ENCODE measurements at places on chromosomes 16 and 17. TPM values are rescaled to one million over a fixed set of nuclear protein-coding genes. Genes with fewer than 3 reads are reported as not detected.

Gene CLEC18A
- total RNA-seq: 3.4 TPM

Gene NOMO2
- 307 TPM for total RNA-seq

Gene WSCD1
- 3.9 TPM for total RNA-seq

Gene PRSS33
- not detected for total RNA-seq

Gene PCGF2
- 68.2 TPM for total RNA-seq

Gene IRF8
- 0.41 TPM for total RNA-seq

Gene HBA1
- total RNA-seq: not detected

- H3K36me3 ChIP-seq: no peaks in the 10 kb centered on the region
- no peaks in the 10 kb centered on the region for H3K27me3 ChIP-seq
- H3K27ac ChIP-seq: no peak overlapping the region
- H3K4me3 ChIP-seq: no peak overlapping the region
- peak; percentile 63 for DNase-seq
Measured at GRCh38 chr16:4176906-4177417, 60.7 kb upstream of the ADCY9 start.

- no peaks in the 10 kb centered on the region for H3K36me3 ChIP-seq
- no peaks in the 10 kb centered on the region for H3K27me3 ChIP-seq
- DNase-seq: no peak
- H3K27ac ChIP-seq: no peak overlapping the region
- H3K4me1 ChIP-seq: no peaks in the 10 kb centered on the region
- H3K4me3 ChIP-seq: no peak overlapping the region
Measured at GRCh38 chr16:19363740-19364139, 53.9 kb upstream of the TMC5 start.

DNA sequence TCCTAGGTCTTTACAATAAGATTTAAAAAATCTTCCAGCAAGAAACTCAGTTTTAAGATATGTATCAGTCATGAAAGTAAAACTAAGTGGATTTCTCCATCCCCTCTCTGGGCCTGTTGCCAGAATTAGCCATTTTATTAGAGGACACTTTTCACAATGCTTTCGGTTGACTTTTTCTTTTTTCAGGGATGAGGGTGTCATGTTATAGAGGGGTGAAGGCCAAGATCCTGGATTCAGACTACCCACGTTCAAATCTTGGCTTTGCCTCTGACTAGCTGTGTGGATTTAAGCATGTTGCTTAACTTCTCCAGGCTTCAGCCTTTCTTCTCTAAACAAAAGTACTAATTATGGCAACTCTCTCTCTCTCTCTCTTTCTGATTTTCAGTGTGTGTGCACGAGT, 111.7 kb upstream of the COX10 start:
- no peaks in the 10 kb centered on the region for H3K36me3 ChIP-seq
- no peaks in the 10 kb centered on the region for H3K27me3 ChIP-seq
- H3K4me1 ChIP-seq: no peaks in the 10 kb centered on the region
- no peak overlapping the region for H3K27ac ChIP-seq
- no peak overlapping the region for H3K4me3 ChIP-seq

DNA sequence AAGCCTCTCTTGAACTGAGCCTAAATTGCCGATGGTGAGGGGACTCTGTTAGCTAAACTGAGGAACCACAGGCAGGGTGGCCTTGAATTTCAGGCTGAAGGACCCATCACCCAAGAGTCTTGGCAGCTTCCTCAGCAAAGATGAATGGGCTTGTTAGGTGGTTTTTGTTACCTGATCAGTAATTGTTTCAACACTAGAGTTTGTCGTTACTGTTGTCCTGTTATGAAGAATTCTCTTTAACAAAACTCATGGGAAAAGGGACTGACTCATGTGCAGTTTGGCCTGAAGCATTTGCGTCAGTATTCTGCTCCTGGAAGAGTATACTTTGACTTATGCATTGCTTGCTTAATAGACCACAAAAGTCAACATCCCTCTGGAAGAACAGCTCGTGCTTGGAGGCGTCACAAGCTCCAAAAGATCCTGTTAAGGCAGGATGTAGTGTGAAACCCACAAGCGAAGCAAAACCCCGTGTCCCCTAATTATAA, 206.0 kb downstream of the IRX3 start:
- peaks cover 24% of the 10 kb centered on the region for H3K4me1 ChIP-seq
- H3K27me3 ChIP-seq: no peaks in the 10 kb centered on the region
- no peak overlapping the region for H3K4me3 ChIP-seq
- H3K27ac ChIP-seq: peak overlapping the region; percentile 82

- H3K36me3 ChIP-seq: peaks cover 9% of the 10 kb centered on the region
- H3K27me3 ChIP-seq: peaks cover 9% of the 10 kb centered on the region
- no peak overlapping the region for H3K27ac ChIP-seq
- peaks cover 8% of the 10 kb centered on the region for H3K4me1 ChIP-seq
- peak; percentile 57 for DNase-seq
Measured at GRCh38 chr17:50479522-50480141, 972 bp downstream of the RSAD1 start.

DNA sequence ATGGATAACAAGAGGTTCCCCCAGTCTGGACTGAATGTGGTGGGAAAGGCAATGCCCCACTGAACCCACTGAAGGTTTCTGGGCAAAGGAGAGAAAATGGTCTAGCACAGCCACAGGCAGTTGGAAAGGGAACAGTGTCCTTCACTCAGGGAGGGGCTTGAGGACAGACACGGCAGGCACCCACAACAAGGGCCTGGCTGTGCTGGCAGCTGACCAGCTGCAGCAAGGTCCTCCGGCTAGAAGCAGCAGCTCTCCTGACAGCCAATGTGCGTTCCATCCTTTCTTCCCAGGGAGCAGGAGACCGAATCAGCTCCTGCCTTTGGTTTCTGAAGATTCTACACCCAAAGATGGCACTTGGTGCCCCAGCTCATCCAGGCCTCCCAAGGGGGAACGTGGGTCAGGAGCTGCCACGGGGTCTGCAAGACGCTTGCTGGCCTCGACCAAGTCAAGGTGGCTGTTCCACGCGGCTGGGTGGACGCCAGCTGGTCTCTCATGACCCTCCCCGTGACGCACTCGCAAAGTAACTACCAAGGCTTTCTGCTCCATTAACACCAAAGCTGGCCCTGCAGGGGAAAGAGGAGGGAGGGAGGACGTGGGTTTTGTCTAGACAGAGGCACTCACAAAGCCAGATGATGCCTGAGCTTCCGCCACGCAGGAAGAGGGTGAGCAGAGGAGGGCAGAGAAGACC, 11.1 kb downstream of the ABR start:
- H3K36me3 ChIP-seq: no peaks in the 10 kb centered on the region
- no peak overlapping the region for H3K27ac ChIP-seq
- no peak overlapping the region for H3K4me3 ChIP-seq
- no peaks in the 10 kb centered on the region for H3K4me1 ChIP-seq
- no peaks in the 10 kb centered on the region for H3K27me3 ChIP-seq

- no peak for DNase-seq
- no peaks in the 10 kb centered on the region for H3K4me1 ChIP-seq
- H3K4me3 ChIP-seq: no peak overlapping the region
- H3K27me3 ChIP-seq: no peaks in the 10 kb centered on the region
- H3K36me3 ChIP-seq: no peaks in the 10 kb centered on the region
Measured at GRCh38 chr17:79084291-79085153, 9.9 kb downstream of the ENGASE start.

- peak; percentile 86 for DNase-seq
- H3K4me1 ChIP-seq: peaks cover 31% of the 10 kb centered on the region
- peak overlapping the region; percentile 91 for H3K27ac ChIP-seq
- H3K27me3 ChIP-seq: no peaks in the 10 kb centered on the region
- H3K4me3 ChIP-seq: no peak overlapping the region
- no peaks in the 10 kb centered on the region for H3K36me3 ChIP-seq
Measured at GRCh38 chr16:70805787-70806186, 4.8 kb upstream of the VAC14 start.

DNA sequence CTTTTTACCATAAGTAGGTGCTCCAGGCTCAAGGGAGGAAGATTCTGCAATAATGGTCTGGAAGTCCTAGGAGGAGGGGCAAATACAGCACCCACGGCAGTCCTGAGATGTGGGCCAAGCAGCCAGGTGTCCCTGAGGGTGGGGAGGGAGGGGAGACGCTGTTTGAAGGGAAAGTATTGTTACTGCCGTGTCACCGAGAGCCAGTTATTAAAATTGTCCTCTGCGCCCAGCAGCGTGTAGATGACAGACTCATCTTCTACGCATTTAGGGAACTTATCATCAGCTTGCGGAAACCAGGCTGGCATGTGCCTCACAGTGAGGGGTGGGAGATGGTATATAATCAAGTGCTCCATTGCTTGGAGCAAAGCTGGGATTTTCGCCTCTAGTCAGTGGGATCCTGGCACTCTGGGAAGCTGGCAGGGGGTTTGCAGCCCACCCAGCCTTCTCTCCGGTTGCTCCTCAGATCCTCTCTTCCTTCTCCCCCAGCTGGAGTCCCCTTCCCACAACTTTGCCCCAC, 104.6 kb downstream of the OR1D5 start:
- peaks cover 15% of the 10 kb centered on the region for H3K4me1 ChIP-seq
- H3K4me3 ChIP-seq: no peak overlapping the region
- H3K27me3 ChIP-seq: peaks cover 4% of the 10 kb centered on the region
- no peaks in the 10 kb centered on the region for H3K36me3 ChIP-seq

- DNase-seq: no peak
- no peaks in the 10 kb centered on the region for H3K36me3 ChIP-seq
- H3K27ac ChIP-seq: no peak overlapping the region
- H3K4me1 ChIP-seq: no peaks in the 10 kb centered on the region
Measured at GRCh38 chr17:74920306-74920620, 2.8 kb downstream of the USH1G start.

GRCh38 chr17:7241090-7241733, 1.0 kb downstream of the GABARAP start:
- H3K27ac ChIP-seq: peak overlapping the region; percentile 98
- H3K27me3 ChIP-seq: no peaks in the 10 kb centered on the region
- peak overlapping the region; percentile 92 for H3K4me3 ChIP-seq
- H3K36me3 ChIP-seq: peaks cover 33% of the 10 kb centered on the region
- peaks cover 29% of the 10 kb centered on the region for H3K4me1 ChIP-seq
- DNase-seq: no peak

DNA sequence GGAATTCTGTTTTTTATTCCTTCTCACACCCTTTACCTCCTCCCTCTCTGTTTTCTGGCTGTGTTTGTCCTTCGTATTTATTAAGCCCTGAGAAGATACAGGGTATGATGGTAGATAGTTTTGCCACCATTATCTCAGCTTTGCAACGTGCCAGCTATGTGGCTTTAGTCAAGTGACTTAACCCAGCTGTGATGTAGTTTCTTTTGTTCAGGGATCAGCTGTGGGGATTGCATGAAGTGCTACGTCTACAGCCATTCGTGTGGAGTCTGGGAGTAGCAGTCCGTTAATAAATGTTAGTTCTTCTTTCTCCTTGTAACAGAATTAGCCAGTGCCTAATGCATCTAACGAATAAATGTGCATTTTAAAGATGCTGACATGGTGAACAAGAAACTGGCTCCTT, 128.4 kb downstream of the HAPSTR1 start:
- H3K27me3 ChIP-seq: no peaks in the 10 kb centered on the region
- no peak overlapping the region for H3K27ac ChIP-seq
- no peak overlapping the region for H3K4me3 ChIP-seq

- peaks cover 5% of the 10 kb centered on the region for H3K4me1 ChIP-seq
- no peaks in the 10 kb centered on the region for H3K27me3 ChIP-seq
- DNase-seq: peak; percentile 18
- H3K27ac ChIP-seq: no peak overlapping the region
- H3K4me3 ChIP-seq: no peak overlapping the region
Measured at GRCh38 chr16:58511933-58512815, 3.1 kb upstream of the SETD6 start.

GRCh38 chr17:7226721-7227710, 7.3 kb downstream of the ACADVL start:
- no peaks in the 10 kb centered on the region for H3K27me3 ChIP-seq
- no peak overlapping the region for H3K27ac ChIP-seq
- H3K36me3 ChIP-seq: peaks cover 16% of the 10 kb centered on the region
- no peak for DNase-seq

DNA sequence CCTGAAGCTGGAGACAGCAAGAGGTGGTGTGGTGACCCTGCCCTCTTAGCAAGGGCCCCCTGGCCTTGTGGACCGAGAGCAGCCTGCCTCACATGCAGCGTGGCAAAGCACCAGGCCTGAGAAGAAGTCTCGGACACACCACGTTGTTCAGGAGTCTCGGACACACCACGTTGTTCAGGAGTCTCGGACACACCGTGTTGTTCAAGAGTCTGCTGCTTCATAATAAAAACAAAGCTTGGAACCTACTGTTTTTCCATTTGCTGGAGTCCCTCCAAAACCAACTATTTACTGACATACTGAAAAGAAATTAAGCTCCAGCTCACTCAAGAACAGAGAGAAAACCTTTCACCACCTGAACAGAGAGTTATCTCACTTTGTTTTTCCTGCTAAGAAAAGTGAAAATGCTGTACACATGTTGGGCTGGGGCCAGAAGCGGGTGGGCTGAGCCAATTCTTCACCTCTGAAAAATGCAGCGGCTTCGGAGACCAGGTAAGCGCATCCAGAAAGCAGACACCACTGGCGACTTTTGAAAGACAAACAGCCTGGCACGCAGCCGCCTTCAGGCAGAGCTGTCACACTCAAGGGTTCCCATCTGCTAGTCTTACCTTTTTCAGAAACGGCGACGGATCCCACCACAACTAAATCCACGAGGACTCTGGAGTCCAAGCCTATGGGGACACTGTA, 8.9 kb downstream of the MTHFSD start:
- DNase-seq: no peak
- peaks cover 23% of the 10 kb centered on the region for H3K36me3 ChIP-seq
- H3K4me1 ChIP-seq: no peaks in the 10 kb centered on the region
- no peak overlapping the region for H3K27ac ChIP-seq
- no peaks in the 10 kb centered on the region for H3K27me3 ChIP-seq
- no peak overlapping the region for H3K4me3 ChIP-seq

- H3K4me3 ChIP-seq: no peak overlapping the region
- peaks cover 8% of the 10 kb centered on the region for H3K27me3 ChIP-seq
- no peaks in the 10 kb centered on the region for H3K36me3 ChIP-seq
- no peaks in the 10 kb centered on the region for H3K4me1 ChIP-seq
- DNase-seq: no peak
Measured at GRCh38 chr16:68499006-68499405, 40.1 kb upstream of the ZFP90 start.

- peaks cover 22% of the 10 kb centered on the region for H3K36me3 ChIP-seq
- no peaks in the 10 kb centered on the region for H3K4me1 ChIP-seq
- no peak for DNase-seq
- H3K27me3 ChIP-seq: no peaks in the 10 kb centered on the region
- no peak overlapping the region for H3K4me3 ChIP-seq
Measured at GRCh38 chr16:23436951-23437350, 16.0 kb downstream of the COG7 start.

DNA sequence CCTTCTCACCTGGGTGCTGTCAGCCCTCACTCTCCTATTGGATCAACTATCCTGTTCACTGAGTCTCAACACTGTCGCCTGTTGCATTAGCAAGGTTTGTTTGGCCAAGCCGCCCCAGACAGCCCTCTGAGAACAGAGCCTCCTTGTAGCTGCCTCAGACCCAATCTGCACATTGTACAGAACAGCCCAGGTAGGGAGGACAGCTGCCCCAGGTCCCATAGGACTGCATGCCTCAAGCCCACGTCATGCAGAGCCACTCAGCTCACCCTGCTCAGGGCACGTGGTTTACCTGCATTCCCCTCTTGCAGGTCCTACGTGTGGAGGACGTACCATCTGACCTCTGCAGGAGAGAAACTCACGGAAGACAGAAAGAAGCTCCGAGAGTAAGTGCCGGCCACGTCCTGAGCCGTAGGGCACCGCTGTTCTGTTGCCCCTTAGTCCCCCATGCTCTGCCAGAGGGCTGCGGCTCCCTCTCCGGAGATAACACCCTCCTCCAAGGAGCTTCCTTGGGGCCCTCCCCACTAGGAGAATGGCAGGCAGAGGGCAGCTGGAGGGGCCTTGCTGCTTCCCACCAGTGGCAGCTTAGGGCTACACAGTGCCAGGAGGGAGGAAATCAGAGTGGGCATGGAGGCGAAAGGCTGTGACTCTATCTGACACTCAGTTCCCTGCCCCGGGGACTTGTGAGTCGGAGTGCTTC, 2.8 kb downstream of the SNRNP25 start:
- H3K36me3 ChIP-seq: peaks cover 42% of the 10 kb centered on the region
- no peak overlapping the region for H3K27ac ChIP-seq
- no peak for DNase-seq
- H3K4me3 ChIP-seq: no peak overlapping the region
- peaks cover 8% of the 10 kb centered on the region for H3K4me1 ChIP-seq

GRCh38 chr17:74954665-74955421, 17.7 kb downstream of the HID1 start:
- no peak for DNase-seq
- no peaks in the 10 kb centered on the region for H3K36me3 ChIP-seq
- H3K27ac ChIP-seq: no peak overlapping the region

All from astrocyte (in vitro differentiated cells and primary cell).